ENCODE measurements at places on chromosomes 16 and 17. TPM values are rescaled to one million over a fixed set of nuclear protein-coding genes. Genes with fewer than 3 reads are reported as not detected.

DNA sequence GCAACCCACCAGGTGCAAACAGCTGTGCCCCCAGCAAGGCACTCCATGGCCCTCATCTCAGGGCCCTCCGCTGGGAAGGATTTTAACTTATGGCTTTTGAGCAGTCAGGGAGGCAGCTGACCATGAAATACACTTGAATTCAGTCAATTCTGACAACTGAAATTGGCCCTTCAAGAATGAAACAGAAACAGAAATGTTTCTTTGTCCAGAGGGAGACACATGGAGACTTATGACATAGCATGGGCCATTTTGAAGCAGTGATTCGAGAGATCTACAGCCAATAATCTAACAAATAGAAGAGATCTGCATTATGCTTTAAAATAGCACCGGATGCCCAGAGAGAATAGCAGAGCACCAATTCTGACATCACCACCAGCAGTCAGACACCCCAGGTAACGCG is 7.5 kb downstream of the CACNG1 start:
- DNase-seq = no peak

DNA sequence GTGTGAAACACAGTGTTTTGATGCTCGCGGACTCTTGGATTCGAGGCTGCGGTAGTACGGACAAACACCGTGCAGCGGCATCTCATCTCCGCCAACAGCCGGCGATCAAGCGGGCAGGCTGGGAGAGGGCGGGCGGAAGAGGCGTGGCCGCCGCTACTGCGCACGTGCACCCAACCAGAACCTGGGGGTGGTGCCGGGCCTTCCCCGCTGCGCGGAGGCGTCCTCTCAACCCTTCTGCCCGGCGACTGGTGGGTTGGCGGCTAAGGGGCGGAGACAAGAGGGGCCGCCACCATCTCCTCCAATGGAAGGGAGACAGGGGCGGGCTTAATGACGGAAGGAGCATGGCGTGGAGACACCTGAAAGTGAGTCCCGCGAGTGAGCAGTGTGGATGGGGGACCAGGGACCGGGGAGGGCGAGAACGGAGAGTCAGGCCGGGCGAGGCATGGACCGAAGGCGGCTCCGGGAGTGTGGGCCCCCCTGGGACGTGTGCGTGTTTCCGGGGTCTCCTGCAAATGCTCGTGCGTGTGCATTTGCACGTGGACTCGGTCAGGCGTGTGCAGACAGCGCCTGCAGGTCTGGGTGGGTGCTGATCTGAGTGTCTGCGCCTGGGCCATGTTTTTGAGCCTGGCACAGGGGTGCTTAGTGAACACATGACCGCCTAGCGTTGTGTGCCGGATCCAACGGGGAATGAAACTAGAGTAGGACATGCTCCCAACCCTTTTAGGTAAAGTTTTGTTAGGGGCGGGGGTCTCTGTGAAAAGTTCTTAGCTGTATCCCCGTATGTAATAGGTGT is at the start of gene DHODH:
Gene DHODH, plus strand, starts transcription at position 321 of the 793 bp plus-strand sequence. Its CDS starts 21 bp downstream, at position 342.
- DNase-seq = peak; percentile 98

- DNase-seq = peak; percentile 53
Observed at GRCh38 chr17:78414178-78415162, 36.0 kb downstream of the PGS1 start.

GRCh38 chr16:3759736-3760135 is 42.4 kb upstream of the TRAP1 start:
- DNase-seq = no peak

- no peak for DNase-seq
Observed at GRCh38 chr17:79090443-79091225, 16.0 kb downstream of the ENGASE start.

GRCh38 chr17:34318474-34318873 is 761 bp upstream of the CCL8 start:
- DNase-seq = no peak

DNA sequence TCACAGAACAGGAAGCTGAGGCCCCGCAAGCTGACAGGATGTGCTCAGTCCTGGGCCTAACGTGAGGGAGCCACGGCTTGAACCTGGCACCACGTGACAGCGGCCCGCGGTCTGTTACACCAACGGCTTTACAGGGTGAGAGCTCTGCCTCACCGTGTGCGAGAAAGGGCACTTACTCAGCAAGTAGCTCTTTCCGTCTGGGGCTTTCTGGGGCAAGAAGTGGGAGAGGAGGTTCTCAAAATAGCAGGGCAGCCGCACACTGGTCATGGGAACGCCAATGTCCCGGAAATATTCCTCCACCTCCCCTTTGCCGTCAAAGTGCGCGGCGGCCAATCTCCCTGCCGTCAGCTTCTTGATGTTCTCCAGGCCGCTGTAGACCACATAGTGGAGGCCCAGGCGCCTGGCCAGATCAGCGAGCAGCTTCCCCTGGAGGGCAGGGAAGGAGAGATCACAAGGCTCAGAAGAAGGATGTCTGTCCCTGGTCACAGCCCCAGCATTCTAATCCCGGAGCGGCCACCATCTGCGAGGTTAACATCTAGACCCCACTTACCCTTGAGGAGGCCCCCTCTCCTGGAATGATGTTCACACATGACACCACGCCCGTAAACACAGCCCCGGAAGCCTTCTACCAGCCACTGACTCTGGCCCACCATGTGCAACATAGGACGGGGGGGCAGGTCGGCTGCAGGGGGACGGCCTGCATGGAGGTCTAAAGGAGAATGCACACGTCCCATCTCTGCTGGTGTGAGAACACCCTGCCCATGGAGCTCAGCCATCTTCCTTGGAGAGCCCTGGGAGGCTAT is 8.2 kb downstream of the NMRAL1 start:
- peak; percentile 71 for DNase-seq

Gene NPIPB9
- 1.2 TPM for total RNA-seq

Gene KIAA0753
- total RNA-seq = 20.8 TPM

Gene CCL15
- not detected for total RNA-seq

Gene NPW
- 12.5 TPM for total RNA-seq

Gene KCNJ18
- total RNA-seq = not detected

Gene TOX3
- total RNA-seq = not detected

Gene CD300LB
- total RNA-seq = 0.11 TPM
